ENCODE measurements at places on chromosomes 4 and X. TPM values are rescaled to one million over a fixed set of nuclear protein-coding genes. Genes with fewer than 3 reads are reported as not detected.

PITX2 gene
- 0.72 TPM for total RNA-seq

SRPK3 gene
- not detected for total RNA-seq

ANOS1 gene
- total RNA-seq: 0.15 TPM

JADE3 gene
- total RNA-seq: 13.7 TPM

POF1B gene
- total RNA-seq: 2.6 TPM

ARHGEF6 gene
- 0.25 TPM for total RNA-seq

MAGEB1 gene
- not detected for total RNA-seq

TRPC3 gene
- total RNA-seq: 0.08 TPM

DCAF12L2 gene
- 0.07 TPM for total RNA-seq

PLXNA3 gene
- 12.6 TPM for total RNA-seq

PIR gene
- total RNA-seq: 62.0 TPM

NSUN7 gene
- 0.13 TPM for total RNA-seq

LINC00632 gene
- total RNA-seq: 2.0 TPM

CT45A8 gene
- total RNA-seq: not detected

GC gene
- not detected for total RNA-seq

JCHAIN gene
- total RNA-seq: 0.13 TPM

PDHA2 gene
- not detected for total RNA-seq

PPM1K gene
- total RNA-seq: 0.65 TPM

MAD2L1 gene
- total RNA-seq: 66.3 TPM

CENPVL2 gene
- not detected for total RNA-seq

MAGEA10 gene
- total RNA-seq: not detected

FHDC1 gene
- 0.79 TPM for total RNA-seq

ODAPH gene
- total RNA-seq: not detected

GABRG1 gene
- total RNA-seq: not detected

MGAT4D gene
- total RNA-seq: not detected

THOC2 gene
- total RNA-seq: 41.0 TPM

CSAG3 gene
- total RNA-seq: not detected

MAB21L2 gene
- total RNA-seq: not detected

KLB gene
- 0.06 TPM for total RNA-seq

ARMCX2 gene
- not detected for total RNA-seq

GRIPAP1 gene
- total RNA-seq: 23.8 TPM

FAM3A gene
- 49.1 TPM for total RNA-seq

SLC39A8 gene
- total RNA-seq: 10.8 TPM

MYL5 gene
- total RNA-seq: 12.2 TPM

TBC1D8B gene
- 1.5 TPM for total RNA-seq

ZNF711 gene
- total RNA-seq: 1.1 TPM

TMEM271 gene
- total RNA-seq: not detected

IL9R gene
- 0.20 TPM for total RNA-seq

EXOC1 gene
- total RNA-seq: 16.3 TPM

CCDC160 gene
- total RNA-seq: not detected

LONRF3 gene
- 2.5 TPM for total RNA-seq

RAB33A gene
- 0.26 TPM for total RNA-seq

KLHL8 gene
- total RNA-seq: 4.4 TPM

MTNR1A gene
- total RNA-seq: 0.43 TPM

ATOH1 gene
- total RNA-seq: not detected

LDOC1 gene
- 105 TPM for total RNA-seq

CLDN34 gene
- total RNA-seq: not detected

TENT5D gene
- total RNA-seq: not detected

OPHN1 gene
- 1.4 TPM for total RNA-seq

HPGD gene
- 63.8 TPM for total RNA-seq

EIF4E gene
- total RNA-seq: 70.1 TPM

F9 gene
- total RNA-seq: not detected

TMEM187 gene
- 9.2 TPM for total RNA-seq

BMP3 gene
- not detected for total RNA-seq

IDUA gene
- 5.5 TPM for total RNA-seq

RGN gene
- total RNA-seq: not detected

HDAC8 gene
- 27.1 TPM for total RNA-seq
